ENCODE measurements at places on chromosomes 12 and 14.
A peak's percentile ranks its signal among the peaks of the same experiment; 100 is the strongest.

DNA sequence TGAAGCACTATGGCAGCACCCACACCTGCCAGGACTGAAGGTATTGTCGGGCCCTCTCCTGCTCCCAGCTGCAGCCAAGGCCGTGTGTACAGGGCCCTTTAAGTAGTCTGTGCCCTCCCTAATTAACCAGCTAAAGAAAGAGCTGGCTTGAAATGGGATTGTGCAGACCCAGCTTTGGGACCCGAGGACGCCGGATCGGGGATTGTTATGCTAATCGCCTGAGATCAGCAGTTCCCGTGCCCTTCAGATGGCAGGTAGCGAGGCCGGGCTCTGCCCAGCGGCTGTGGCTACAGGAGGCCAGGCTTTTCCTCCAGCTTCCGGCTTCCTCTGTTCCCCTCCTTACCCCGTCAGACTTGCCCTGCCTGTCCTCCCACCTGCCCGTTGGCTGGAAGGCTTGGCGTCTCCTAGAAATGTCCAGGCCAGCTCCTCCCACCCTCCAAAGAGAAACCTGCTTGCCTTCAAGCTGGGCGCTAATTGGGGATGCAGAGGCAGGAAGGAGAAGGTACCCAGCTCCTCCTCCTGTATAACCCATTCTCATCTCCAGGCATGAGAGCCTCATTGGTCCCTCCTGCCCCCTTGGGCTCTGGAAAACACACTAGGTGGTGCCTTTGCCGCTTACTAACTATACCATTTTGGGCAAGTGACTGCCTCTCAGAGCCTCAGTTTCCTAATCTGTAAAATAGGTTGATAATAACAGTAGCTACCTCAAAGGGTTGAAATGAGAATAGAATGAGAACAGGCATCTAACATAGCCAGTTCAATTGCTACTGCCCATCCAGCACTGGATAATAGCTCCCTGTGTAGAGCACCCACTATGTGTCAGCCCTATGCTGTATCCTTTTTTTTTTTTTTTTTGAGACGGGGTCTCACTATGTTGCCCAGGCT is 25.8 kb upstream of the MSI1 start:
- no peak for DNase-seq

DNA sequence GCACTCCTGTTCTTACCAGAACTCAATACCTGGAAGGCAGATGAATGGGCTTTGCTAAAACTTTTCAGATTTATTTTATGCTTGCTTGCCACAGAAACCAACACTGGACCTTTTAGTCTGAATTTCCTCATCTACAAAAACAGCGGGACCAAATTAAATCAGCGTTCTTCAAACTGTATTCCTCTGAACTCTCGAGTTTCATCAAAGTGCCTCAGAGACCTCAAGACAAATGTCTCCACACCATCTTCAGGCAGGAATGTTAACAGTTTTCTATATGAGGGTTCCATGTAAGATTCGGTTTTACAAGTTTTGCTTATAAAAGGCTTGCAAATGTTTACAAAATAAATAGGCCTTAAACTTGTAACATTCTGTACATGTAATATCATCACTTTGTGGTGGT is 74.6 kb downstream of the MED13L start:
- DNase-seq = no peak

- no peak for DNase-seq
These were observed 138.7 kb upstream of the E2F7 start for GRCh38 chr12:77204083-77204482.

DNA sequence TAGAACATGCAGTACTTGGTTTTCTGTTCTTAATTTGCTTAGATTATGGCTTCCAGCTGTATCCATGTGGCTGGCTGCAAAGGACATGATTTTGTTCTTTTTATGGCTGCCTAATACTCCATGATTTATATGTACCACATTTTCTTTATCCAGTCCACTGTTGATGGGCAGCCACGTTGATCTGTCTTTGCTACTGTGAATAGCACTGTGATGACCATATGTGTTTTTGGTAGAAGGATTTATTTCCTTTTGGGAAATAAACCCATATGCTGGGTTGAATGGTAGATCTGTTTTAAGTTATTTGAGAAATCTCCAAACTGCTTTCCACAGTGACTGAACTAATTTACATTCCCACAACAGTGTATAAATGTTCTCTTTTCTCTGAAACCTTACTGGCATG is 86.2 kb upstream of the FERMT2 start:
- no peak for DNase-seq

- no peak for DNase-seq
These were observed 63.9 kb downstream of the RNFT2 start for GRCh38 chr12:116802018-116802417.

- no peak for DNase-seq
These were observed 39.5 kb downstream of the PROX2 start for GRCh38 chr14:74836251-74836960.

DNA sequence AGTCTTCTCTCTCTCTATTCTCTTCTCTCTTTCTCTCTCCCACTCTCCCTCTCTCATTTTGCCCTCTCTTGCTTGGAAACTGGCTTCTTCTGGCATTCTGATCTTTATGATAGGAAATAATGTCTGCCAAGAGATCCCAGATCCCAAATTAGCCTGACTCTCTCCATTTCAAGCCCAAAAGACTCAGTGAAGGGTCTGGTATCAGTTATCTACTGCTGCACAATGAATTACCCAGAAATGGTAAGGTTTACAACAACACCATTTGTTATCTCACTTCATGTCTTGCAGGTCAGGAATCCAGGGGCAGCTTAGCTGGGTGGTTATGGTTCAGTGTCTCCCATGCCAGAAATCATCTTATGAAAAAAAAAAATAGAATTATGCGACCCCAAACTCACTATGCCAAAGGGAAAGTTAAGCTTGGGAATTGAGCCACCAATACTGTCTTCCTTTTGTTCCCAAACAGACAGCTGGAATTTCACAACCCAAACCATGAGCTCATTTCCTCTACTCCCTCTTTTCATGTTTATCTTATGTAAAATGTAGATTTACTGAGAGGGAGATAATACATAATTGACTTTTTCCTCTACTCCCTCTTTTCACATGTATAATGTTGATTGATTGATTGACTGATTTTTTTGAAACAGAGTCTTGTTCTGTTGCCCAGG is 67.8 kb upstream of the FICD start:
- DNase-seq = no peak

DNA sequence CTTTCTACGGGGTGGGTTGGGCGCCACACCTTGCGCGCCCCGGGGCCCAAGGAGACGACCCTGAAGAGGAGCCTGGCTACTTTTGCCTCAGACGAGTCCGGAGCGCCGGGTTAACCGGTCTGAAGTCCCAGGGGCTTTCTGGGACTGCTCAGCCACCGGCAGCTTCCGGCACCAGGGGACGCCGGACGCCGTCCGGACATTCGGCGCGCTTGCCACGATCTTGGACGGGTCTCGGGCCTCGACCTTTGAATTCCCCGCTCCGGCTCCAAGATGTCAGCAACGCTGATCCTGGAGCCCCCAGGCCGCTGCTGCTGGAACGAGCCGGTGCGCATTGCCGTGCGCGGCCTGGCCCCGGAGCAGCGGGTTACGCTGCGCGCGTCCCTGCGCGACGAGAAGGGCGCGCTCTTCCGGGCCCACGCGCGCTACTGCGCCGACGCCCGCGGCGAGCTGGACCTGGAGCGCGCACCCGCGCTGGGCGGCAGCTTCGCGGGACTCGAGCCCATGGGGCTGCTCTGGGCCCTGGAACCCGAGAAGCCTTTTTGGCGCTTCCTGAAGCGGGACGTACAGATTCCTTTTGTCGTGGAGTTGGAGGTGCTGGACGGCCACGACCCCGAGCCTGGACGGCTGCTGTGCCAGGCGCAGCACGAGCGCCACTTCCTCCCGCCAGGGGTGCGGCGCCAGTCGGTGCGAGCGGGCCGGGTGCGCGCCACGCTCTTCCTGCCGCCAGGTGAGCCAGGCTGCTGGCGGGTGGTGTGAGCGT is at the start of gene ACOT4:
Gene ACOT4, plus strand, starts transcription at position 184 of the 760 bp plus-strand sequence. Its CDS starts 87 bp downstream, at position 271.
- peak; percentile 14 for DNase-seq

- DNase-seq = no peak
These were observed 260.5 kb downstream of the ADAMTS20 start for GRCh38 chr12:43291516-43291915.

DNA sequence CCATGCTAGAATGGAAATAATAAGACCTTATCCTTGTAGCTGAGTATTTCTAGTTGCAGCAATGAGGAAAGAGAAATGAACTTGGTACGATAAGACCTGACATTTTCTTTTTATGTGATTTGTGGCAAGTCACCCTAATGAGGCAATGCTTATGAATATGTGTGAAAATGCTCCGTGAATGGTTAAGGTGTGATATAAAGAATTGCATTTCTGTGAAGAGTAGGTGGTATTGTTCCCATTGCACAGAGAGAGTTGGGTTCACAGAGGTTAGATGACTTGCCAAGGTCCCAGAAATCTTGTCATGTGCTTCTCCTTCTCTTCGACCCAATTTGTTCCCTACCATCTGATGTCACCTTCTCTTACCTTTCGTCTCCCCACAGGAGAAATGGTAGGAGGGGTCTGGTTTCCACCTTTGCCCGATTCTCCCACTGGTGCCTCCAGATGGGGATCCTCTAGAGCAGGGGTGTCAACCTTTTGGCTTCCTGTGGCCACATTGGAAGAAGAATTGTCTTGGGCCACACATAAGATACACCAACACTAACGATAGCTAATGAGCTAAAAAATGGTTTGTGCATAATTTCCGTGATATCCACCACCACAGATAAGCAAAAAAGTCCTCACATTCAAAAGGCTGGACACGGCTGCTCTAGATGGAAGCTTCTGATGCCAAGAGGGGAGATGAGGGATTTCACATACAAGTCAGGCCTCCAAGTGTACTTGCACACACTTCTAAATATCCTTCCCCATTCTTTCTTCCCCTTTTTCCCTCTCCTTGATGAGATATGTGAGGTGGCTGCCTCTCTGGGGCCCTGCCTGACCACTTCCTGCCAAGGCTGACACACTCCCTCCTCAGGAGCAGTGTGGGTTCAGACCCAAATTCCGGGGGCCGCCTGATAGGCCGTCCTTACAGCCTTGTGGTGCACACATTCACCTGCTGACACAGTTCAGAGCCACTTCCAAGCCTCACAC is 96.1 kb downstream of the PLXNC1 start:
- DNase-seq = no peak

DNA sequence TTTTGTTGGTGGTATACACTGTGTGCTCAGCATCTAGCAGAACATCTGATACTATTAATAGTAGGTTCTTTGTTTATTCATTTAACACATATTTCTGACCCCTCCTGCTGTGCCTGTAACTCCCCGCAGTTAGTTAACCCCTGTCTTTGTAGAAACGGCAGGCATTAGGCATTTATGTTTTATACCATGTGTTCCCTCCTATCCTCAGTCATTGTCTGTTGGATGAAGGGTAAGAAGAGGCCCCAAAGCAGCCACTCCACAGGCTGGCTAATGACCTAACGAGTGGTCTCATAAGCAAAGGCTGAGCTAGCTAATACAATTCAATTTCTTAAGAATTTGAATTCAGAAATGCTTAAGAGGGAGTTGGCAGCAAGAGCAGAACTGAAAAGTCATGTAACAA is 170.8 kb downstream of the TMX1 start:
- DNase-seq = no peak

GRCh38 chr14:64778104-64778754 is 74.0 kb downstream of the PLEKHG3 start:
- no peak for DNase-seq

DNA sequence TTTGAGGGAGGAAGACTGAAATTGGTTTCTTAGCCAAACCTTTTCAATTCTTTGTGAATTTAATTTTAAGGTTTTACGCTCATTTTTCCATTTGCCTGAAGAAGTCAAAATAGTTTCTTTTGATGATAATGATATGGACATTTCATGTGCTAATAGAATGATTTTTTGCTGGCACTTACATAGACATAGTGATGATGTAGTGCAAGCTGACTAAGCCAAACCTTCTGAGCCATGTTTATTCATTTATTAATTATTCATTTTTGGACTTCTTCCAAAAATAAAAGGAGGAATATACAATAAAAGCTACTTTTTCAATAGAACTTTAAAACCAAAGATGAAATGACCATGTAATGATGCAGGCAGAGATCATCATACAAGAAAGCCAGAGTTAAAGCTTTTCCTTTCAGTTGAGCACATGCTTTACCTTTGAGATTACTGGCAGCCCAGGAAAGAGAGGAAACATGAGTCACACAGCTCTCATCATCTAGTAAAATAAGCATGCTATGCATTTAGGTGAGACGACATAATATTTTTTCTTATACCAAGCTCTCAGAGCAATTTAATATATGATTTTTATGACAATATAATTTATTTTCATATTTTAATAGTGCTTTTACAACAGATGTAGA is 24.8 kb downstream of the KCNA1 start:
- no peak for DNase-seq

DNA sequence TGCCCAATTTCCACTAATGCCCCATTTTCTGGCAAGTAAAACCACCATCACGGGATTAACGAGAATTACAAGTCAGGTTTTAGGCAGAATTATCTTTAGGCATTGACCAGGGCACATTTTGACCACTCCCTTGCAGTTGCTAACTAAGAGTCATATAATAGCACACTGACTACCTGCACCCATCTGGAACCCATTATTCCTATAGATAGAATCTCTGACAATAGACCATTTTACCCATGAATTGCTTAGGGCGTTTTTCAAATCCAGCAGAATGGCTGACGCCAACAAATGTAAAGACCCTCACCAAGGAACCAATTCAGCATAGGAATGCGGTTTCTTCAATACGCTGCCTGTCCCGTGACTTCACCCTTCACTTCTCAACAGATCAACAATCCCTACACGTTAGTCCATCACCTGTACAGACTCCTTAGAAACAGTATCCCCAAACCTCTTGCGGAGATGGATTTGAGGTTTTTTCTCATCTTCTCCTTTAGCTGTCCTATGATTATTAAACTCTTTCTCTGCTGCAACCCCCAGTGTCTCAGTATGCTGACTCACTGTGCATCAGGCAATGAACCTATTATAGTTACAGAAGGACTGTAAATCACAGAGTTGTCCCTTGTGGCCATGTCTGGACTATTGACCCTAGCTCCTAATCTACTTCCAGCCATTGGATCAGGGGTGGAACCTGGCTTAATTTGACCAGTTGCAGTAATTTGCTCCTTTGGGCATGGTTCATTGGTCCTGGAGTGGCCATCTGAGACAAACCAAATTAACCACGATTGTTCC is 177.3 kb upstream of the PLXNC1 start:
- DNase-seq = no peak
